EH (cell line): ENCODE measurements at places on chromosomes 2 and 18.

DNA sequence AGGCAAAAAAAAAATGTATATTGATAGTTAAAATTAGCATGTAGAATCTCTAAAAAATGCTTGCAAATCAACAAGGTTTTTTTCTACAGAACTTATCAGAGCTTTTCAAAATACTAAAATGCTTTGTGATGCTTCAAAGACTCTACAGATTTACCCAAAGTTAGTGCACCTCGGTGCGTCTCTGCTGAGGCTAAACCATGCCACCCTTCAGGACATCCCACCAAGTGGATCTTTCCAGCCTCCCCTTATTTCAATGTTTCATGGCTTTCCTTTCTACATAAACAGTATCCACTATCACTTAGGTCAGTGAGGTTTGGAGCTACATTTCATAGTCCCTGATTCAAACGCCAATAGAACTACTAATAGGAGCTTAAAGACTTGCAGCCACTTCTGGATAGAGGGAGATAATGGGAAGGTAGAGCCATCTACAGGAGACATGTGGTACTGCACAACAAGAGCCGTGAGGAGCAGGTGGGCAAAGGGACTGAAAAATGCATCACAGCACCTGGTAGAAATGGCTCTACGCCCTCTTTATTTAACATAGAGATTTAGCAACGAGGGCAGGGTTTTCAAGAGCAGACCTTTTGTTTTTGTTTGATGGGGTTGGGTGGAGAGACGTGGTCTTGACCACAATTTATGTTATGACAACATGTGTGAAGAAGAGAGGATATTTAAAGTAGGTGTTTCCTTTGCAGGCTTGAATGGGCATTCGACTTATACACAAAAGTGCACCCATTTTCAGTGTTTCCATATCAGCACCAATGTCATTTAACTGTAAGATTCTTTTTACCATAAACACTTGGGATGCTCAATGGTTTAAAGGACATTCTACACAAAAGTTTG, 56.1 kb upstream of the SLC35G4 start:
- DNase-seq = peak; percentile 53

GRCh38 chr2:33287507-33288005, 188.9 kb upstream of the RASGRP3 start:
- DNase-seq = no peak

GRCh38 chr2:11835403-11835802, 89.0 kb downstream of the LPIN1 start:
- DNase-seq = no peak

DNA sequence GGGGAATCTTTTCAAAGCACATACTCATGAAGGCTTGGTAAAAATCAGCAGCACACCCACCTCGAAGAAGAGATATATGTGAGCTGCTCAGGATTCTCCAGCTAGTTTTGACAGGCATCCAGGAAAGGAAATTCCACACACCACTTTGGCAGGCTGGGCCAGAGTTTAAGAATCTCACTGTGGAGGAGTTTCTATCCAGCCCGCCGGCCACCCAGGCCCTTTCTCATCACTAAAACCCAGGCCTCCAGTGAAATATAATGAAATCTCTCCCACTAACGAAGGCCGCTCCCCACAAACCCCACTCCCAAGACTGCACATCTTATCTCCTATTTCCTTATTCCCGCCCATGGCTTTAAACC, 202.0 kb downstream of the GLI2 start:
- peak; percentile 92 for DNase-seq

GRCh38 chr2:218067523-218067922, 1.5 kb upstream of the RUFY4 start:
- DNase-seq = no peak

DNA sequence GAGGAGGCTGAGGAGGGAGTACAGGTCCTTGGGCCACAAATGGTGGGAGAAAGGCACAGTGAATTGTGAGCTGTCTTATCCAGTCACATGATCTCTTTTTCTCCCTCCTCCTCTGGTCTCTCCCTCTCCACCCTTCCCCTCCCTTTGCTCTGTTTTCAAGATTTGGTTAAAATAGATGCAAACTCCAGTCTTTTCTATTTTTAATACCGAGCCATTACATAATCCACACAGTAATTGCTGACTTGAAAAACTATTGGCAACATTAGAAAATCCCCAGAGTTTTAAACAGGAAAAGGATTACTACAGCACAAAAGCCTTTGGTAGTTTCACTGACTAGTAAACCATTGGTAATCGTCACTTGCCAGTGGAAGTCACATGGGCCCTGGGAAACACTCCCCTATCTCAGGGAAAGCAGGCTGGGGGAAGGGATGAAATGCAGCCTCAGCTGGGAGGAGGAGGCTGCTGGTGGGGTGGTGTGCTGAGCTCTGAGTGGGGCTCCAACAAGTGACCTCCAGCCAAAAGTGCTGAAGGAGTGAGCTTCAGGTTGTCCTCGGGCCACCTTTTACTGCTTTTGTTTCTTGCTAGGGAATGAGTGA, 57.4 kb upstream of the PCBP1 start:
- DNase-seq = peak; percentile 64

DNA sequence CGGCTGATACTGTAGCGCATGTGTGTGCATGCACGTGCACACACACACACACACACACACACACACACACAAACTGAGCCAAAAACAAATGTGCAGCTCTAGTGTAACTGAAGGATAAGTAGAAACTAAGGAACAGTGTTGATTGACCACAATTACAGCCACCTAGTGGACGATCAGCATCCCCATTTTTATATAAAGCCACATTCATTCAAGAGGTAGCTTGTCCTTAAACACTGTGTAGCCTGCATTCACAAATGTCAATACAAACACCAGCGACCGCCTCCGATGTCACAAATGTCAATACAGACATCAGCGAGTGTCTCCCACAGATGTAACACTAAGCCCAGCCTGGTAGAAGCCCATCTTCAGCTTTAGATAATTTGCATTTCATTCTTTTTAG, 167.4 kb downstream of the PTGR3 start:
- peak; percentile 32 for DNase-seq

GRCh38 chr2:64609942-64610281, 43.8 kb downstream of the SERTAD2 start:
- no peak for DNase-seq

DNA sequence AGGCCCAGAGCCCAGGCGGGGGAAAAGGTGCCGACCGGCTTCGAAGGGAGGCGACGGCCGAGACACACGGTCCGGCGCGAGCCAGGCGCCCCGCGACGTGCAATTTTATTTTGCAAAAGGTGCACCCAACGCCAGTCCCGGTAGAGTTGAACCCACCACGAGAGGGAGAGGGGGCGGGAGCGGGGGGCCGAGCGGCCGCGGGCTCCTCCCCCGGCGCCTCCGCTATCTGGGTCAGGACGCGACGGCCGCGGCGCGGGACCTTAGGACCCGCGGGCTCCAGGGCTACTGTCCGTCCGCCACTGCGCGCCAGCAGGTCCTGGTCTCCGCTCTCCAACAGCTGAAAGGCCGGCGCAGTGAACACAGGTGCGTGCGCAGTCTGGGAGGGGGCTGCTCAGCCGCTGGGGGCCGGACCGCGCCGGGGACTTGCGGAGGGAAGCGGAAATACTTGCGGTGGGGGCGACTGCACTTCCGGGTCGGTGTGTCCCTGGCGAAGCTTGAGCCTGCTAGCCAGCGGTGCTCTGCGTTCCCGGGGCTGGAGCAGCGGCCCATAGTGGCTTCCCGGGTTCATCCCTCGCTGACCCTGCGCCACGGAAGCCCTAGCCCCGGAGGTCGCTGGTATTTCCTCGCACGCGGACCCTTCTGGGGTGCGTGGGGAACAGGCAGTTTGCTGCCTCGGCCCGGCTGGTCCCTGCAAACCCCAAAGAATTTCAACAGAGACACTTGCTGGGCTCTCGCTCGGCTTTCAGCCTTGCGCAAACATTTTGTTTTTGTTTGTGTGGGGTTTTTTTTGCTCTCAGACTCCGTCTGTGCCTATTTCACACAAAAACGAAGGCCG, at the start of gene RMDN2:
TSS of gene RMDN2 (plus strand) at position 225 of the 835 bp plus-strand sequence. CDS start 3,991 bp downstream, outside the sequence.
- DNase-seq = peak; percentile 91

- DNase-seq = peak; percentile 98
Observed at GRCh38 chr2:209495855-209496585, 72.2 kb downstream of the MAP2 start.

GRCh38 chr2:46517485-46517884, 38.1 kb downstream of the TMEM247 start:
- DNase-seq = no peak

- no peak for DNase-seq
Observed at GRCh38 chr18:3074087-3074486, 61.1 kb upstream of the LPIN2 start.

GRCh38 chr2:106109675-106110424, 84.3 kb downstream of the UXS1 start:
- no peak for DNase-seq

DNA sequence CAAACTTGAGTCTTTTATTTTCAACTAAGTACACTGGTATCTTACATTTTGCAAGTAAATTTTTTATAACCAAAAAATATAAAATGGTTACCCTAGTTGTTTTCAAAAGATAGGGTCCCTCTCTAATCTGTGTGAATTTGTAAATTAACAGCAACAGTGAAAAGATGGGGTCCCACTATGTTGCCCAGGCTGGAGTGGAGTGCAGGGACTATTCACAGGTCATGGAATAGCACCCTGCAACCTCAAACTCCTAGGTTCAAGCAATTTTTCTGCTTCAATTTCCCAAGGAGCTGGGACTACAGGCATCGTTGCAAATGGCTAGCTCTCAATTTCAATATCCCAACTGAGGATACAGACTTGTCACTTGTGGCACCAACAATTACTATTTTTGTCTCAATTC, 12.1 kb downstream of the CCT4 start:
- DNase-seq = no peak

GRCh38 chr2:65491381-65491905, 59.0 kb upstream of the SPRED2 start:
- DNase-seq = peak; percentile 52

DNA sequence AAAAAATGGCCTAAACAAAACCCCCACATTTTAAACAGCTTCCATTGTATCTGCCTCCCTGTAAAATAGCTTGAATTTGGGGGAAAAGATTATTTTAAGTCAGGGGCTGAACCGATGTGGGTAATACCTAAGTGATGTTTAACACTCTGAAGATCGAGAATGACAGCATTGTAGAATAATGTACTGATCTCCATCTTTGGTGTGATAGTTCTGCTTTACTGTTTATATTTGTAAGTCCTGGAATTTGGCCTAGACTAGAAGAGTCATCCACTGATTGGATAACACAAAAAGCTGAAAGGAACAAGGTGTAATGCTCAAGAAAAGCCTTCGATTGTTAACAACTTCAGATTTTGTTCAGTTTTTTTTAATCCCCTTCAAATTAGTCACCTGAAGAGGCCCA, 53.8 kb upstream of the CCDC68 start:
- peak; percentile 22 for DNase-seq

DNA sequence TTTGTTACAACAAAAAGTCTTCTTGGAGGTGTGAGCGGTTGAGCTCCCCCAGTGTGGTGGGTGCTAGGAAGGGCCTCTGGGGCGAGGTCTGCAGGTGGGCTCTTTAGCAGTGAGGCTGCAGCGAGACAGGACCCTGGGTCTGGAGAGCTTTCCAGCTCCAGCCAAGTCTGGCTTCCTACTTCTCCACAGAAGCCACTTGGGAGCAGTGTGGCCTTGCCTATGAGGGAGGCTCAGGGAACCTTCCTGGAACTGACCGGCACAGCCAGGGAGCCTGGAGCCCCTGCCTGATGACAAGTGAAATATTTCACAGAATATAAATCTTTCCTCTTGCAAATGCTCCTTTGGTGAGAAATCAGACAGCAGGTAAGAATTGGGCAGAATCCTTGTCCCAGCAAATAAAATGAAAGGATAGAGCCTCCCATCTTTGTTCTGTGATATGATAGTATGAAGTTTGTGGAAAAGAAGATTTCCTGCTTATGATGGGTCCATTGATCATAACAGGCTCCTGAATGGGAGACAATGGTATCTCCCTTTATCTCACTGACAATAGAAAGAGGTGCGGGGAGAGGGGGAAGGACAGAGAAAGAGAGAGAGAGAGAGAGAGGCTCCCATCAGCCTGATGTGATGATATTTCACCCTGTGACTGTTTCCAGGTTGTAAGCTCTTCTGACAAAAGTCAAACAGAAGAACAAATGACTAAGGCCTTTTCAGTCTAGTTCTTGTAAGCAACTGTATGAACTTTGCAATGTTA, 289.8 kb upstream of the SPRED2 start:
- peak; percentile 39 for DNase-seq

DNA sequence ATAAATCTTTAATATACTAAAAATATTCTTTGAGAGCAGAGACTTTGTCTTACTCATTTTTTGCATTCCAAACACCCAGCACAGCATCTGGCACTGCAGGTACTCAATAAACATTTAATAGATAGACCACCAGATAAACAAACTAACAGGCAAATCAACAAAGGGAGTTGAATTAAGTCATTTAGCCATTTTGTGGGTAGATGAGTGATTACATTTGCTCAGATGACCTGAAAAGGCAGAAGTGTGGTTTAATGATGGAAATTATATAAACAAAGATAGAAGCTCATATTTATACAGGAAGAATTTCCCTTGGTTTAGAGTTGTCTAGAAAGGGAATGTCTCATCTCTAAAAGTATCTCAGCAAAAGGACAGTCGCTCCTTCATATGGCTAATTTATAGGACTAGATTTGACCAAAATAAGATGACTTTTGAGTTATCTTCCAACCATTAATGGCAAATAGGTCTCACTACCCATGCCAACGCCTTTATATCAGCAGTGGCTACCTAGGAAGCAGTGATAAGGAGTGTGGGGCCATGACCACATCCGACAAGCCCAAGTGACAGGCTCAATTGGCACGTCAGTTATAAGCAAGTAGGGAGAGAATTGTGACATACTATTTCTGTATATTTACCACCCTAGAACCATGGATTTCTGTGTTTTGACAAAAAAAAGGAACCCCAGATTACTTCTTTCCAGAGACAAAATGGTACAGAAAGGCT, 173.5 kb downstream of the ATAD2B start:
- DNase-seq = peak; percentile 40

DNA sequence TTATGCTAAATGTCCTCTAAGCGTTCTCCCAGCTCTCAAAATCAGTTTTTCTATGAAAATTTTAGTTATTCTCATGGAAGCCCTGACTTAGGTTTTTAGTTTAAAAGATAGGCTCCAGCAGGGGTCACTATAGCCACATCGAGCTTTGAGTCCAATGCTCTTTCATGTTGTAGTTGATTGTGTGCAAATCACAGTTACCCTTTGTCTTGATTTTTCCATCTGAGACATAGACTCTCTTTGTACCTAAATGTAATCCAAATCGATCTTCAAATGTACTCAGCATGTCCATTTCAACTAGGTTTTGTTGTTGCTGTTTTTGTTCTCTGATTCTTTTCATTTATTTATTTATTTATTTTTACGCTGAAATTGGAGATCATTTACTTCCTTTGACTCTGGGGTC, 26.4 kb upstream of the MSTN start:
- peak; percentile 70 for DNase-seq

DNA sequence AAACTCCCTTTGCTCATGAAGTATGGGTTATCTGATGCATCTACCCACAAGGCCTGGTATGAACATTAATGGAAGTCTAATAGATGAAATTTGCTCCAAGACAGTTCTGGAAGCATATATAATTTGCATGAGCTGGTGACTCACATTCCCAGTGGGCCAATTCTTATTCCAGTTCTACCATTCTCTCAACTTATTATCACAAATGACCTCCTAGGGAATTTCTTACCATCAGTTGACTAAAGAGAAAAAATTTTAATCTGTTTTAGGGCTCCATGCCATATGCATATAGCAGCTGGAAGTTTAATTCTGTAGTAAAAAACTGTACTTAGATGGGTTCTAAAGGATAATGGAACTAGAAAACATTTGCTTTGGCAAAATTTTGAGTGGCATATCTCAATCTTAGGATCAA, 165.2 kb upstream of the COL3A1 start:
- peak; percentile 98 for DNase-seq
